ENCODE measurements at places on chromosomes 7 and 10. TPM values are rescaled to one million over a fixed set of nuclear protein-coding genes. Genes with fewer than 3 reads are reported as not detected.
A peak's percentile ranks its signal among the peaks of the same experiment; 100 is the strongest.

DNA sequence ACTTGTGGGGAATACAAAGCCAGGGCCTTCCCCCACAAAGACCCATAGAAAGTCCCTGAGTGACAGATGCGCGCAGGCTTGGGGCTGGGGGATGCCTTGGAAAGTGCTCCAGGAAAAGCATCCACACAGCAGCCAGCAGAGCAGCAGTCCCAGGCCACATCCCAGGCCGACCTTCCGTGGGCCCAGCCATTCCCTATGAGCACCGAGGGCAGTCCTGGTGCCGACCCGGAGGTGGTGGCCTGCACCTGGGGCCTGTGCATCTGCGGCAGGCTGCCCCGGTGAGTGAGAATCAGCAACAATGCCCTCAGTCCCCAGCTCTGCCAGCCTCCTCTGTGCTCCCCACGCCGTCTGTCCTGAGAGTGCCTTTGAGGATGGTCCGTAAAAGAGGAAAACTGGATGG, 26.4 kb downstream of the ASB13 start:
- DNase-seq, result no peak

GRCh38 chr7:45592230-45592991, 18.2 kb downstream of the ADCY1 start:
- DNase-seq, result no peak

GRCh38 chr10:95831076-95831475, 75.1 kb downstream of the ENTPD1 start:
- DNase-seq, result no peak

DNA sequence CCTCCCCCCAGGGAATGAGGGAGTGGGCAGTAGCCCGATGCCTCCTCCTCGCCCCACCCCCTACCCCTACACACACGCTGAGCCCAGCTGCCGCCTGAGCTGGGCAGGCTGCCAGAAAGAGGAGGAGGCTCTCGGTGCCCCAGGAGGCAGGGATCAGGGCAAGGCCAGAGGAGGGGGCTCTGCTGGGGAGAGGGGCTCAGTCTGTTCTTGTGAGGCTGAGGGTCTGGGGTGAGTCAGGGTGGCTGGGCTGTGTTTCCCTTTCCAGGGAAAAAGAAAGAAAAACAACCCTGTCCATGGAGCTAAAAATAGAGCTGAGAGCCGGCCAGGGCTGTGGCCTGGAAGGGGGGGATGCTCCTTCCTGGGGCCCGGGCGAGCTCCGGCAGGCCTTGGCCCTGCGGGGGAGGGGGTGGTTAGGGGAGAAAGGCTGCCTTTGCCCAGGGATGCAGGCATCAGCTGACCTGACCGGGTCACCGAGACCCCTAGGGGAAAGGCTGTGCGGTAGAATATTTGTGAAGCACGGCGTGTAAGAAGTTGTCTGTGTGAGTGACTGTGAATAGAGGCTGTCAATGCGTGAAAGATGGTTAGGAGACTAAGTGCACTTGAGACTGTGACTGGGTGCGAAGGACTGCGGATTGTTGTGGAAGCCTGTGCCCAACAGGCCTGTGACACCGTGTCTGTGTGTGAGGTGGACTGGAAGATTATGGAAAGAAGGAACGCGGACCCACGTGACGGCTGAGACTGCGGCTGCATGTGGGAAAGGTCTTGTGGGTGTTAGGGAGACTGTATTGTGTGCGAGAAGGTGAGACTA, 1.2 kb upstream of the LZTS2 start:
- DNase-seq, result peak; percentile 53

- no peak for DNase-seq
These were observed 2.9 kb upstream of the FGL2 start for GRCh38 chr7:77202481-77202976.

- DNase-seq, result no peak
These were observed 111.3 kb upstream of the DNAJB12 start for GRCh38 chr10:72466018-72466417.

GRCh38 chr7:112951070-112951469, 135.6 kb downstream of the GPR85 start:
- no peak for DNase-seq

- peak; percentile 7 for DNase-seq
These were observed 6.6 kb downstream of the RASGEF1A start for GRCh38 chr10:43260117-43260761.

DNA sequence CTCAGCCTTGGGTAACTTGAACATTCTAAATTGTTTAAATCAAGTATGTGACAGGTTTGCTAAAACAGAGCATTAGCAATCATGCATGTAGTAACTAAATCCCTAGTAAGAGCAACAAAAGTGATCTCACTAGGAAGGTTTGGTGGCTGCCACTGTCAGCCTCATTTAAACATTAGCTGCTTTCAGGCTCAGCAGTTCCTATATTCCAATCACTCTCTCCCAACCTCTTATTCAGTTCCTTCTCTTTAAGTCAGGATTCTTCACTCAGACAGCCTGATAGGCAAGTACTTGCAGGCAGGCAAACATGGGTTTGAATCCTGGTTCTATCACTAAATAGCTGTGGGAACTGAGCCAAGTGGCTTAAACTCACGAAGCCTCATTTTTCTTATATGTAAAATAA, 3.6 kb downstream of the CREB3L2 start:
- no peak for DNase-seq

DNA sequence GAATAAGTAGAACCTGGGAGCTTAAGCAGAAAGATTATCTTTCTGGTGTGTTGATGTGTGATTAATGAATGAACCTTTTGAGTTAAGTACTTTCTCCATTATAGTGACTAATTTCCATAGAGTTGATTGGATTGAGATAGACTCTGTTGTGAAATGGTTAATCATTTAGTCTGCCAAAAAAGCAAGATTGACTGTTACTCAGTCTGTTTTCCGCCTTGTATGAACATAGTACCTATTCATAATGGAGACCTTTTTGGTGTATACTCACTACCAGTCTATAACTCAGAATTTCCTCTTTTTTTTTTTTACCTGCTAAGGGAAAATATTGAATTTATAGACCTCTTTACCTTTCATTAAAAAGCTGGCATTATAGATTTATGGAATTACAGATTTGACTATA, 14.4 kb upstream of the NPVF start:
- DNase-seq, result no peak

GRCh38 chr7:92763636-92764423, 72.5 kb downstream of the CDK6 start:
- peak; percentile 94 for DNase-seq

DNA sequence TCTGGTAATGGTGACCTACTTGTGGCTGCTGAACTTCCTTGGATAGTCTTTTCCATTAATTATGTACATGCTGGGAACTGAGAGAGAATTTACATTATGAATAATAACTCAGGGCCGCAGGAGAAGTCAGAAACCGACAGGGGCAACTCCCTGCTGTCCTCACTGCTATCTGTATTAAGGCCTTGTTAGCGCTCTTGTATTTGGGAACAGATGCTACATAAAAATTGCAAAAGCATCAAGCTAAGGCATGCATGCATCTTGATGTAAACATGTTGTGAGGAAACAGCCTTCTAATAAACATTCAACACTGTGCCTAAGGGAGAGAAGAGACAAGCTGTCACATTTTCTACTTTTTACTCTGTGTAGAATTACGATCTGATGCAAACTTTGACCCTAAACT, 158.4 kb downstream of the PARD3 start:
- DNase-seq, result no peak

GRCh38 chr7:98993024-98993897, 114.9 kb downstream of the TRRAP start:
- no peak for DNase-seq

DNA sequence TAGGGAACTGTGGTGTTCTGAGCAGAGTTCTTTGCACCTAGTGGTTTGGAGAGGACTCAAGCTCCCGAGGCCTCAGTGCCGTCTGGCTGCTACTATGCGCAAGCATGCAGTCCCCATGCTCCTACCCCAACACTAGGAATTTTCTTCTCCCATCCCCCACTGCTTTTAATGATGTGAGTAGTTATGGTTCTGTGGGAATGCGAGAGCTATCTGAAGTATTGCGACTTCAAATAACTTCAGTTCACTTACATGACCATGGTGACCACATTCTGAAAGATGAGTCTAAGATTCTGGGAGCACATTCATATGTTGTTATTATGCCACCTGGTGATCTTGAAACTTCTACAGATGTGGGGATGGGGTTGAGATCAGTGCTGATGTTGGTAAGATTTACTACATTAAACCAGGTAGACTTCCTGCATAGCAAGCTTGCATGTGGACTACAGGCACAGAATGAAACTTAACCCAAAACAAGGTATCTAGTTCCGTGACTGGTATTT, 24.6 kb downstream of the HTR5A start:
- no peak for DNase-seq

DNA sequence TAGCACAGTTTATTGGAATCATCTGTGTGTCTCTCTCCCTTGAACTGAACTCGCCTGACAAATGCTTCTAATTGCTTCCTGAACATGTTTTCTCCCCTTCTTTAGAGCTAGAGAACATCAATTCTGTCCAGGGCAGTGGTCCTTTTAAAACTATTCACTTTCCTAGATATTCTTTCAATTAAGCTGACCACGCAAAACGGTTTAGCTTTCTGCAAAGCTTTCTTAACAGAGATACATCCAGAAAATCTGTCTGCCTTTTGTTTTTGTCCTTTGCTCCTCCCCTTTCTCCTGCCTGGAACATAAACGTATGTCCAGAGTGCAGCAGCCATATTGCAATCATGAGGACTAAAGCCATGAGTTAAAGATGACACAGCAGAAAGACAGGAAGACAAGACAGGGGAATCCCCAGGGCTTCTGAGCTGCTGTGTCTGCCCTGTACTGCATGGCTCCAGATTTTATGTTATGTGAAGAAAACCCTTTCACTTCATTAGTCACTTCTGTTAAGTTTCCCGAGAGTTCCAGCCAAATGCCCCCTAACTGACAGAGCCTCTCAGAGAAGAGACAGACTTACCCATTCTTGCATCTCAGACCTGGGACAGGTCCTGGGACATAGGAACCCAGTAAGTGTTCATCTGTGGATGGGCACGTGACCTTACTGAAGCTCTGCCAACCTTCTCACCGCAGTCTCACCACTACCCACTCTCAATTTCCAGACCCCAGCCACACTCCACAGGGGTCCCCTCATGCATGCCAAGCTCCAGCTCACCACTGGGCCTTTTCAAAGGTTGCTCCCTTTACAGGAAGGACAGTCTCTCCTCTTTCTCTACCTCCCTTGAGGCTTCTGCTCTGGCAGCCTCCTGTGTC, 35.0 kb upstream of the CPXM2 start:
- no peak for DNase-seq

DNA sequence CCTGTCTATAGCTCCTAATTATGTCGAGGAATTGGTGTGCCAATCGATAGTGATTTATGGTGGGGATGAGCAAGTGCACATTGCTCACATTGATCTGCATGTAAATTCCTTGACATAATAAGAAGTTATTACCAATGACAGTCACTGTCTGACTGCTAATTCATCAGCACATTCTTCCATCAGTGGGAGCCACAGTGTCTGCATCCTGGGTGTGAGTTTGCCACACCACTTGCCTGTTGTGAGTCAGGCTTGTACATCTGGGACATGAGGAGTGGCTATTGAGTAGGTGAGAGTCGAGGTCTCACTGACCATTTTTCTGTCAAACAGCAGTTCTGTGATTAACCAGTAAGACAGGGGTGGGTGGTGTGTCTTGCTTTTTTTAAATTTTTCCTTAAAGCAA, 263.4 kb downstream of the LRMDA start:
- DNase-seq, result no peak

DNA sequence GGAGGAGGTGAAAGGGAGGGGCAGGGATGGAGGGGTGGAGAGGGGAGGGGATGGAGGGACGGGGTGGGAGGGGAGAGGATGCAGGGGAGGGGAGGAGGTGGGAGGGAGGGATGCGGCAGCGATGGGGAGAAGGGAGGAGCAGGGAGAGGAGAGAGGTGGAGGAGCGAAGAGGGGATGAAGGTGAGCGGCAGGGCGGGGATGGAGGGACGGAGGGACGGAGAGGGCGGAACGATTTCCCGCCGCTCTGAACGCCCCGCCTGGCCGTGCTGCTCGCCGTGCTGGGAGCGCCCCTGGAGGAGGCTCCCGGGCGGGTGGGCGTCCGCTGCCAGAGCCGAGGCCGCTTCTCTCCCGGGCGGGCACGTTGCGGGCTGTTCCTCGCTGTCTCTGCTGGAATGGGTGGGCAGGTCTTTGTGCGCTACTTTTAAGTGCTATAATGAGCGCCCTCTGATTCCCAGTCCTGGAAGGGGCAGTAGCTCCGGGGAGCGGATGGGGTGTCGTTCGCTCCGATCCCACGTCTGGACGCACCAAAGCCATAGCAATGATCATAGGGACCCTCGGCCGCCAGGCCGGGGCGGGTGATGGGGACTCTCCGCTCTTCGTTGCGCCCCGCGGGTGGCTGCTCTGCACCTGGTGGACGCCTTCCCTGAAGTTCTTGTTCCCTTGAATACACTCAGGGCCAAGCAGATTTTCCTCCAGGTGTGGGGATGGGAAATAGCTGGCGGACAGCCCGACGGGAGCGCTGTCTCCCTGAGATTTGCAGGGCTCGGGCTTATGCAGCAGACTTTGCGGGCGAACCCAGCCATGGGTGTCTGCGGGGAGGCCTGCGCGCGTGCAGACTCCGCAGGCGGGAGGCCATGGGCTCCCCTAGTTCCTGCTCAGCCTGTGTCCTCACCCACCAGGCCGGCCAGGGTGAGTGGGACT, 81.1 kb upstream of the CPXM2 start:
- no peak for DNase-seq

GRCh38 chr10:77978360-77978759, 51.0 kb downstream of the POLR3A start:
- DNase-seq, result no peak

DNA sequence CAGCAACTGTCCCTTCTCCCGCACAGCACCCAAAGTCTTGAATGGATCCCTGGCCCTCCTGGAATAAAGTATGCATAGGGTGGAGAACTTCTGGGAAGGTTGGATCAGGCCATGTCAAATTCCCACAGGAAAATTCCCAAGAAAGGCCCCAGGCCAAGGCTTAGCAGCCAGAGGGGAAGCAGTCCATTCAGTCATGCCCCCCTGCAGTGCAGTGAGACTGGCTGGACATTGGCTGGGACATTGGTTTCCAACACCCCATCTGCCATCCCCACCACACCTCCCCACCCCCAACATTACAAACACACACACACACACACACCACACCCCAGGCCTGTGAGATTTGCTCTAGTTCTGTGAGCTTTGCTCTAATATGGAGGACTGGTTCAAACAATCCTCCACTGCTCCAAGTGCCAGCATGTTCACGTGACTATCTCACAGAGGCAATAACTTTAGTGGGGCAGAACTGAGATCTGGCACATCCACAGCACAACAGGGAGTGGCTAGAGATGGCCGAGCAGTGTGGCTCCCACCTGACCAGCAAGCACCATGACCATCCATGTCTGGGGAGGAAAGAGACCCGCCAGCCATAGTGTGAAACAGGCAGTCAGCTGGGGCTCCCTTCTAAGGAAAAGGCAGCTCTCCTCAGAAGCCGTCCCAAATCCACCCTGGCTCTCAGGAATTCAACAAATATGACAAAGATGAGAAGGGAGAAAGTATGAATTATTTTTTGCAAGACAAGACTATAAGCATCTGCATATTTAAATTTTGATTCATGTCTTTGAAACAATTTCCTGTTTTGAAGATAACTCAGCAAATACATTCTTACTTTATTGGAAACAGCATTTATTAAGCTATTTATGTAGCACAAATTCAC, 6.7 kb upstream of the FAM170B start:
- no peak for DNase-seq

Gene SRGN
- total RNA-seq, result 53.7 TPM

Gene CHST15
- 38.3 TPM for total RNA-seq

Gene KCND2
- 0.05 TPM for total RNA-seq

Gene STOX1
- 2.9 TPM for total RNA-seq

Gene IFRD1
- 51.1 TPM for total RNA-seq

Gene OPN1SW
- not detected for total RNA-seq

Gene CNPY1
- not detected for total RNA-seq

Gene MYL7
- not detected for total RNA-seq

Gene CRTAC1
- total RNA-seq, result 0.17 TPM

All from renal cortical epithelial cell (primary cell).